ENCODE measurements at places on chromosomes 1 and 21.

GRCh38 chr21:34984356-34985058, 64.6 kb downstream of the RUNX1 start:
- DNase-seq = no peak

GRCh38 chr1:192568063-192568462, 7.5 kb upstream of the RGS1 start:
- no peak for DNase-seq

- no peak for DNase-seq
These were observed 89.0 kb downstream of the NFIA start for GRCh38 chr1:61171346-61171745.

GRCh38 chr1:45012639-45013278, 705 bp downstream of the UROD start:
- DNase-seq = peak; percentile 37

GRCh38 chr1:244962130-244962529, 97.8 kb upstream of the HNRNPU start:
- no peak for DNase-seq

- DNase-seq = no peak
These were observed 77.4 kb downstream of the S1PR1 start for GRCh38 chr1:101314244-101314643.

DNA sequence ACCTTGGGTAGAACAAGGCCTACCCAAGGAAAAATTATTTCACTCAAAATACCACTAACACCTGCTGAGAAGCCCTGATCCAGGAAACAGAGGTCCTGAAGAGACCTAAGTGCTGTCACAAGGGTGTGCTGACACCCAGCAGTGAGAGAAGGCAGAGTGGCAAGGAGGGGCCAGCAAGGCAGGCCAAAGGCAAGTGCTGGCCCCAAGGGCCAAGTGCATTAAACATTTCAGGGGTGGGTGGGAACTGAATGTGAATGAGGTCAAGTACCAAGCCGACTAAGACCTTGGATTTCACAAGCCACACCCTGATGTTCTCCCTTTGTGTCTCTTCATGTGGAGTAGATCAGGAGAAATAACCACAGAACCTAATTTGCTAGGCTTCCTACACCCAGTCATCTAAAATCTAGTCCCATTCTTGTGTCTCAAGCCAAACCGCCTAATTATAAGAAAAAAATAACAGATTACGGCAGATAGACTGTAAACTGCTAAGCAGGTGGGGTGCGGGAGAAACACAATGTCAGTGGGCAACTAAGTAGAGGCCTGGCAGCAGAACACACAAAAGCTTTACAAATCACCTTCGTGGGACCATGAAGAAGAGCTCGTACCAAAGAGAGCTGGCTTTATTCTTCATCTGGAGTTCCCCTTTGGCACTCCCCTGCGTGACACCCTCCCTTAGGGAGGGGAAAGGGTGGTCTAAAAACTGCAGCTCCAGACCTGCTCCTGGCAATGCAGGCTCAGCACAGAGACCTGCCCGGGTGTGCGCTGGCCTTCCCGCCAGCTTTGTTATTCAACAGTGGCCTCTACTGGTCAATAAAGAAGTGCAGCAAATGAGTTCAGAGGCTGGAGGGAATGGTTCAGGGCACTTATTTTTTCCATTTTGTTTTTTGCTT, 8.7 kb downstream of the UBE2G2 start:
- DNase-seq = peak; percentile 23
